ENCODE measurements at places on chromosomes 13 and 19.

DNA sequence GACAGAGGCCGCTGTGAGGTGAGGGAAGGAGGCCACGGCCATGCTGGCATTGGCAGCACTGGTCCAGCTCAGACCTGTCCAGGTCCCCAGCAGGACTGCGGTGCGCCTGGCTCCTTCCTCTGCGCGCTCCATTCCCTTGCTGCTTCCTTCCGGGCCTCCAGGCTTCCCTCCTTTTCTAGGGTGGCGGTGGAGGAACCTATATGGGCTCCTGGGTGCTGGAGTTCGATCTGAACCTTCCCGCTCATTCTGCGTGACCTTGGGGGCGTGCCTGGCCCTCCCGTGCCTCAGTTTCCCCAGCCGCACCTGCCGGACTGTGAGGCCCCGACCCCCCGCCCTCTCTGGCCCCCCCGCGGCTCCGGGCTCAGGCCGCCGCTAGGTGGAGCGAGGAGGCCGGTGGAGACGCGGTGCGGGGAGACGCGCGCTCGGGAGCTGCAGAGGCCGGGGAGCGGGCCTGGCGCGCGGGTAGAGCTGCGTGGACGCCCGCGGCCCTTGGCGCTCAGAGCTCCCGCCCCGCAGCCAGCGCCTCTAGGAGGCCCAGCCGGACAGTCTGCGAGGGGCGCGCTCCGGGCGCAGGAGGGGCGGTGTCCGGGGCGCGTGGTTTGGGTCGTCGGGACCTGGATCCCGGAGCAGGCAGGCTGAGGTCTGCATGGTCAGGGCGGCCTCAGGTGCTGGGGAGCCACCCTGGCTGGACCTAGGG is 29.9 kb downstream of the EFNA2 start:
- DNase-seq = no peak

GRCh38 chr19:10006335-10006708 is 4.0 kb downstream of the COL5A3 start:
- DNase-seq = no peak

- DNase-seq = no peak
Measured at GRCh38 chr13:97976610-97977521, 23.4 kb downstream of the IPO5 start.

GRCh38 chr19:42184401-42184861 is 33.0 kb downstream of the DEDD2 start:
- peak; percentile 80 for DNase-seq

- DNase-seq = no peak
Measured at GRCh38 chr13:112443191-112443994, 67.2 kb downstream of the SPACA7 start.

DNA sequence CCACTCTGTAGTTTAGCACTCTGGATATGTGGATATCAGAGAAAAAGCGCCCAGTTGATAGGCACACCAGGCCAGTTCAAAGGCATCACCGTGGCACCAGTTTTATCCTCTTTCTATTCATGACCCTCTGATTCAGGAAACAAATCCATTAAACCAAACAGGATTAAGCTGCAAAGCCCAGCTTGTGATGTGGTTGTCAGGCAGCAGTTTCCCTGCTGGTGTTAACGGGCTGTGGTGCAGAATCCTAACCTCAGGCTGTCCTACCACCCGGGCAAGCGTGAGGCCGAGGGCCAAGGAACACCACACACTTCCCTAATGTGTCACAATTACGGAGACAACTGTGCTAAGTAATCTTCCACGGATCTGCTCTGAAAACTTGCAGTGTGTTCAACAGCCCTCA is 209.1 kb downstream of the OLFM4 start:
- no peak for DNase-seq
